ENCODE measurements at places on chromosomes 6 and 20.
A peak's percentile ranks its signal among the peaks of the same experiment; 100 is the strongest.

- DNase-seq: no peak
These were observed 215.4 kb downstream of the RFPL4B start for GRCh38 chr6:112562301-112563231.

GRCh38 chr6:36765594-36766398 is 68.2 kb downstream of the RAB44 start:
- peak; percentile 83 for DNase-seq

DNA sequence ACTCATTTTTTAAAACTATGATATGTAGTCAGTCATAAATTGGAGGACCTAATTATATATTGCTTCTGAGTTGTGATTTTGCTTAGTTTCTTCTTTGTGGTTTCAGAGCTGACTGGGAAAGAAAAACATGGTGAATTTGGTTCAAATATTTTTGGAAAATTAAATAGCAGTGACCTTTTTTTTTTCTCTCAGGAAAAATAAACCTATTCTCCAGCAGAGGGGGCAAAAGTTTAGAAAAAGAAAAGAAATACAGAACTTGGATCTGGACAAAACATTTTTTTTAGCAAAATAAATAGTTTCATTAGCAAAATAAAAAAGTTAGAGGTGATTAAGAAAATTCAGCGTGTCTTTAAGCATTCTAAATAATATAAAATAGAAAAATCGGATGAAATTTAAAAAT is 10.2 kb downstream of the COL10A1 start:
- DNase-seq: no peak

GRCh38 chr6:85641522-85641896 is 1.2 kb downstream of the SYNCRIP start:
- no peak for DNase-seq

- no peak for DNase-seq
These were observed 17.2 kb downstream of the SNX14 start for GRCh38 chr6:85576476-85576875.

GRCh38 chr20:41072915-41073314 is 44.3 kb downstream of the TOP1 start:
- no peak for DNase-seq

DNA sequence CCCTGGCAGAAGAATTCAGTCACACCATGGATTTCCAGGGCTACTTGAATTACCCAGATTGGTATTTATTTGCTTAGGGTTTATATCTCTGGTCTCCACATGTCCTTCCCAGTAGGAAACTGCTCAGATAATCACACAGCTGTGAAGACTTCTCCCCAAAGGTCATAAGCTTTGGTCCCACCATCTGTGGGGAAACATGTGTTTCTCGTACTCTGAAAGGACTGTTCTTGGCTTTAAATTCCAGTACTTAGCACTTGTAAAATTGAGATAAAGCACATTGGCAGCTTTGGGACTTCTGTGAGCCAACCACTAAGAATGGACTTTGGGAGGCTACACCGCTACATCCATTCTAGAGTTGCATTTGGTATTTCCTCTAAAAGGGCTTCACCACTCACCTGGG is 205.3 kb upstream of the FOXA2 start:
- DNase-seq: no peak

DNA sequence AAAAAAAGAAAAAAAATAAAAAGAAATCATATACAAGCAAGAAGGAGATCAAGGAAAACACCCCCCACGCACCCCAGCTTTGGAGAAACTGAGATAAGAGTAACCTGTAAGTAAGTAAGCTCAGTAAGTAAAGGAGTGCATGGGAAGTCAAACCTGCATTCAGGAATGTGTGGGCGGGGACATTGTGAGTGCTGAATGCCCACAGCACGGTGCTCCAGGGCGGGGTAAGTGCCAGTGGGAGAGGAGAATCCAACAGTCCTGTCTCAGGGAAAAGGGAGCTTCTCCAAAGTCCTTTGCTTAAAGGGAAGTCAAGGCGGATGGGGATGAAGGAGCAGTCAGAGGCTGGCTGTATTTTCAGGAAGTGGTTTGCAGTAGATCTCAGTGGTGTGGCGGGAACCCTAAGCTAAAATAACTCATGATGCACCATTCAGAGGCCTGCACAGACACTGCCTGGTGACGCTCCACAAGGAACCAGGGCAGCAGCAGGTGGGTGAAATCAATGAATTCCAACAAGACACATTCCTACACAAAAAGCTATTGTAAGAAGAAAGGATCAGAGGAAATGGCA is 368.0 kb downstream of the QKI start:
- DNase-seq: no peak
